ENCODE measurements at places on chromosomes 2 and 18. TPM values are rescaled to one million over a fixed set of nuclear protein-coding genes. Genes with fewer than 3 reads are reported as not detected.

HOXD9 gene
- not detected for total RNA-seq

MAP3K19 gene
- not detected for total RNA-seq

GPR155 gene
- 2.2 TPM for total RNA-seq

MROH2A gene
- total RNA-seq, result not detected

KCTD1 gene
- 14.4 TPM for total RNA-seq

TLX2 gene
- total RNA-seq, result not detected

RAPH1 gene
- total RNA-seq, result 22.1 TPM
